ENCODE measurements at places on chromosomes 12 and 14.
A peak's percentile ranks its signal among the peaks of the same experiment; 100 is the strongest.

DNA sequence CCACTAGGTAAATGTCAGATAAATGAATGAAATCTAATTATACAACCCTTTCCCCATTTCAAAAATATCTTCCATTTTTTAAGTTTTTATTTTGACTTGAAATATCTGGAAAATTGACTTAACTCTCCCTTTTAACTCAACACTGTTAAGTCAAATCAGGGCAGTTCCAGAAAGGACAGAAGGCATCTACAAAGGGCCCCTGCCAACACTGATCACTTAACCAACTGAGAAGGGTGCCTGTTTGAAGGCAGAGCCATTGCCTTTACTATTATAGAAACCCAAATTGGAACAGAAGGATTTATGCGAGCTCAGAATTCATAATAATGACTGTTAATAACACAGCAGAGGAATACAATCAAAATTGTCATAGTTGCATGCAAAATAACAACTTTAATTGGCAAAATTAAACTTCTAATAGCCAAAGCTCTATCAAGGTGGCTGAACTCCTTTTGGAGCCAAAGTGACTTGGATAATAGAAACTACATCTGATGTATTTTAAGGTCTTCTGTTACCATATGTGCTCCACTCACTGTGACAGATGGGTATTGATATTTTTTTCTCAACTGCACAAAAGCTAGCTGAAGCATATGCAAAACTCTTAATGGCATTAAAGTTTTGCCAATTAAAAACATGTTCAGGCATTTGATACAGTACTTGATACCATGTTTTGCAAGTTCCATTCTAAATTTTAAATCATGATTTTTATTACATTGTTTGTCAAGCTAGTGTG lies 383.8 kb downstream of the NOVA1 start:
- DNase-seq = no peak

- no peak for DNase-seq
Observed at GRCh38 chr12:20548611-20549010, 146.5 kb upstream of the SLCO1C1 start.

DNA sequence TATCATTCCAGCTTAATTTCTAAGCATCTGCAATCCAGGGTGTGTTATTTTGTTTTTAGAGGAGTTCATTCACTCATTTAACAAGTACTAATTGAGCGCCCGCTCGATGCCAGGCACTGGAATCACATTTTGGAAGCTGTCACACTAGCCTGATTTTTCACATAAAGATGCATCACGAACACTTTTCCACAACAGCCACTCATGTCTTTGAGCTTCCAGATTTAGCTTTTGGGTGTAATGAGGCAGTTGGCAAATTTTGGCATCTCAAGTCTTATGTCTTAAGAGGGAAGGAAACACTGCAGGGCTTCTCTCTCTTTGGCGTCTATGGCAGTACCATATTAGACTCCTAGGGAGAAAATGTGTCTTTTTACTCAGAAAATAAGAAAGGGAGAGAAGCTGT lies 14.0 kb downstream of the NRXN3 start:
- no peak for DNase-seq

GRCh38 chr12:57319678-57320469 lies 68.9 kb upstream of the STAC3 start:
- DNase-seq = no peak

DNA sequence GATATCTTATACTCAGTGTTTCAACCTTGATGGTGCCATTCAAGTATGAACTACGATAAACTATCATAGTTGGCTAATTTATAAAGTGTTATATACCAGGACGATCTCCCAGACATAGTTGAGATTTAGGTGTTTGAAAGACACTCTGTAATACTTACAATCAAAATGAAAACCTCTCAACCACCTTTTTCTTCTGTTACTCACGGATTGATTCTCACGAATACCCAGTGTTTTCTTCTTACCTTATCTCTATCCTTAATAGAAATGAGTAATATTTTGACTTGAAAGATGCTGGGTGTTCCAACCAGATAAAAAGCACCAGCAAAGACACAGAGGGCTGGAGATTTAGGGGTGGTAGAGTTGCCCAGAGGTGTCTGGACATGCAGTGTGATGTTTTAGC lies 169.9 kb downstream of the PTCSC3 start:
- no peak for DNase-seq

- DNase-seq = peak; percentile 59
Observed at GRCh38 chr14:89365061-89365801, 51.8 kb downstream of the FOXN3 start.

DNA sequence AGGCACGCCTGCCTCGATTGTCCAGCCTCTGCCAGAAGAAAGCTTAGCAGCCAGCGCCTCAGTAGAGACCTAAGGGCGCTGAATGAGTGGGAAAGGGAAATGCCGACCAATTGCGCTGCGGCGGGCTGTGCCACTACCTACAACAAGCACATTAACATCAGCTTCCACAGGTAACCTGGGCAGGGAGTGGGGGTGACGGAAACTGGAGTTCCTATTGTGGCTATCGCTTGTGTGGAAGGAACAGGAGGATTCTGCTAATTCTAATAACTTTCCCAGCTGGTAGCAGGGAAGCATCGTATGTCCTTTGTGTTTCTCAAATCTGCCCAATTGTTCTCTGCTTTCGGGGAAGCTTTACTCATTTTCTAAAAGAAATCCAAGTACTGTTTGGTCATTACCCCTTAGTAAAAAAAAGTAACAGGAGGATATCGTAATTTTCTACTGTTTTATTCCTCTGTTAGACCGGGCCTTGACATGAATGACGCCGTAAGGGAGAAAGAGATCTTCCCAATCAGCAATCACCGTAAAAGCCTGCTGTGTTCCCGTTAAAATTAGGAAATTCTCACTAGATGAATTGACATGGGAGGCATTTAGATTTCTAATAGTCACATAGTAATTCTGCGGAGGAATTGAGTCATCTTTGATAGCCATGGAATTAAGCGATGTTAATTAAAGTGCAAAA lies 449 bp downstream of the THAP2 start:
- DNase-seq = no peak

- no peak for DNase-seq
Observed at GRCh38 chr14:57089901-57090300, 178.8 kb downstream of the EXOC5 start.

GRCh38 chr14:103727313-103727980 lies 11.8 kb downstream of the ZFYVE21 start:
- no peak for DNase-seq

DNA sequence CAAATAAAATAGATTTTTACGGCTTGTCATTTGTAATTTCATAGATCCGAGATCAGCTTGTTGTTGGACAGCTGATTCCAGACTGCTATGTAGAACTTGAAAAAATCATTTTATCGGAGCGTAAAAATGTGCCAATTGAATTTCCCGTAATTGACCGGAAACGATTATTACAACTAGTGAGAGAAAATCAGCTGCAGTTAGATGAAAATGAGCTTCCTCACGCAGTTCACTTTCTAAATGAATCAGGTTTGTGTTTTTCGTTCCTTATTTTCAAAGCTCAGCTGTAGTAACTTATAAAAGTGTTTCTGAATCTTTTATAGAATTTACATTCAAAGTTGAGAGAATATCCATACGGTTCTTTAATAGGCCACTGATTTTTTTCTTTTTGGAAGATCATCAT lies 89.1 kb downstream of the LRRK2 start:
- DNase-seq = no peak

DNA sequence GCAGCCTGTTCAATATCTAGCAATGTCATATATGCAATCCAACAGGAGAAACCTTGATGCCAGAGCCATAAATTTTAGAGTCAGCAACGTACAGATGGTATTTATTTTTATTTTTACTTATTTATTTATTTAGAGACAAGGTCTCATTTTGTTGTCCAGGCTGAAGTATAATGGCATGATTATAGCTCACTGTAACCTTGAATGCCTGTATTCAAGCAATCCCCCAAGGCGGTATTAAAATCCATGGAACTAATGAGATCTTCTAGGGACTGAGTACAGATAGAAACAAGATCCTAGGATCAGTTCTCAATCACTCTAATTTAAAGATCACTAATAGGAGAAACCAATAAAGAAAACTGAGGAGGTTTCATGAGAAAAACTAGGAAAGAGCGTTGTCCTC lies 89.3 kb downstream of the SLCO1B1 start:
- no peak for DNase-seq

- DNase-seq = no peak
Observed at GRCh38 chr14:51395361-51395849, 155.4 kb downstream of the TMX1 start.

DNA sequence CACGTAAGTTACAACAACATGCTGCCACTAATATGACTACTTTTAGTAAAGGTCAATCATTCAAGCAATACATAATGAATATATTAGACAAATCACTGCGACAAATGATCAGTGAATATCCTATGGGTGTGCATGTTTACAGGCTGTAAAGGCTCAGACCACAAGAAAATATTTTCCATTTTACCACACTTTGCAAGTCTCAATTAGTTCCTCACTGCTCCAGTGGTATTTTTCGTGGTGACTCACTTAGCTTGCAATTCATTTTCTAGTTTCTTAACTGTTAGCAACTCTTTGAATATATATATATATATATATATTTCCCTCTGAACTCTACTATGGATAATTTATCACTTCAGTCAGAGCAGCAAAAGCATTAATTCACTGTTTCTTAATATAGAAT lies 96.9 kb downstream of the EML5 start:
- no peak for DNase-seq

DNA sequence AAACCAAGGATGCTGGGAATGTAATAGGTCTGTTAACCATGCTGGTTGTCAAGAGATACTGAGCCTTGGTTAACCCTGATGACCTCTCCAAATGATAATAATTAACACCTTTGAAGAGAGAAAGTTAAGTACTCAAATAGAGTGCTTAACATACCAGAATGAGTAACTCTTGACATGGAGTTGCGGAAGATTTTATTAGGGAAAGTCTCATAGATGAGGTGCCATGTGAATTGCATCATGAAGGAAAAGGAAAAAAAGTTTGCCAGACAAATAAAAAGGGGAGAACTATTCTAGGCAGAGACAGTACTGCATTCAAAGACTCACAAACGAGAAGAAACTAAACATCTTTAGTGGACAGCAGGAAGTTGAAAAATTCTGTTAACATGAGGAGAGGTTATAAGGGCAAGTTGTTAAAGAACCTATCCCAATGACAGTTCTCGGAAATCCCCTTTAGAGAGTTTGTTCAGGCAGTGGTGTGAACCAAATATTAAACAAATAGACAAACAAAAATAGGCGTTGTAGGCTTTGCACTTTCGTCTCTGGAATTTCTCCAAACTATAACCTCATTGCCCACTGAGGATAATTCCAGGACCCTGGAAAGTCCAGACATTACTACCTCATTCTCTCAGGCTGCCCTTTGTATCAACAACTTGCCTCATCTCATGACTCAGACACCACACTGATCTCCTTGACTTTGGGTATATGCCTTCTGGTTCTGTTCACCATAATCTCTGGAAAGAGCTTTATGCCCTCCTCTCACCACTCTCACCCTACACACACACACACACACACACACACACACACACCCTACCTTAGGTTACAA lies 435.0 kb downstream of the GXYLT1 start:
- no peak for DNase-seq

DNA sequence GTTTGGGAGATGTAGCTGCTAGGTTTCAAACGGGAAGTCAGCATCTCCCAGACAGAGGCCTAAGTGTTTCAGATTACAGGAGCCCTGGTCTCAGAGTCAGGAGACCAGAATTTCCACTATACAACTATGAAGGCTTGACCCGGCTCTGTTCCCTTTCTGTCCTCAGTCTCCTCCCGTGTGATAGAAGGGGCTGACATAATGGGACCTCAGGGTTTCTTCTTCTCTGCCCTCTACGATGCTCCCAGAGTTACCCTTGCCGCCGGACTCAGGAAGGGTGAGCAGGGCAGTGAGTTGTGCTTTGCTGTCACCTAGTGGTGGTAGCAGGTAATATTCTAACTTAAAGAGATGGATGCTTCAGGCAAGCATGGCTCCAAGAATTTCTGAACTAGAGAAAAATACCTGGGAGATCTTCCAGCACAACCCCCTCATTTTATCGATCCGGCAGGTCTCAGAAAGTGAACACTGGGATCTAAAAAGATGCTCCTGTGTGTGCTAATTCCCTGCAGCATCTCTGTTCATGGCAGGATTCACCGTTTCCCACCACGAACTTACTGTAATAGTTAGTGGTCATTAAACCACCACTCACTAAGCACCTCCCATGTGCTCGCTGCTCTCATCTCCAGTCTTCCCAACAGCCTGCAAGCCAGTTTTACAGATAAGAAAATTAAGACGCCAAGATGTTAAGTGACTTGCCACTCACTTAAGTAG lies 84.4 kb downstream of the VWF start:
- DNase-seq = peak; percentile 20

GRCh38 chr12:59827767-59828166 lies 231.9 kb downstream of the SLC16A7 start:
- DNase-seq = no peak

DNA sequence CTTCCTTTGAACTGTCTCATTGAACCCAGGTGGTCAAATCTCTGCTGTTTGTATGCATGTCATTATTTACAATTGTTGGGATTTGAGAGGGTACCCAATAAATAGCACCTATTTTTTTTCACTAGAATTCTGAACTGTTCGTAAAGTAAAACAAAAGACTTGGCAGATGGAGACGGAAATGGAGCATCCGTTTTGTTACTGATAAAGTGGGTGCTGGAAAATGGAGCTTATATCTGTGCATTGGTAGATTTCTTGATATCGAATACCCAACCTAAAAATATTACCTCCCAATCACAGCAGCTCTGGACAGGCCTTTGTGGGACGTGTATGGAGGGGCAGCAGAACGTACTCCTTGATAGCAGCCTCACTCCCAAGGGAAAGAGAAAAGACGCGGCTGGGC lies 224.4 kb downstream of the C12orf75 start:
- DNase-seq = no peak

DNA sequence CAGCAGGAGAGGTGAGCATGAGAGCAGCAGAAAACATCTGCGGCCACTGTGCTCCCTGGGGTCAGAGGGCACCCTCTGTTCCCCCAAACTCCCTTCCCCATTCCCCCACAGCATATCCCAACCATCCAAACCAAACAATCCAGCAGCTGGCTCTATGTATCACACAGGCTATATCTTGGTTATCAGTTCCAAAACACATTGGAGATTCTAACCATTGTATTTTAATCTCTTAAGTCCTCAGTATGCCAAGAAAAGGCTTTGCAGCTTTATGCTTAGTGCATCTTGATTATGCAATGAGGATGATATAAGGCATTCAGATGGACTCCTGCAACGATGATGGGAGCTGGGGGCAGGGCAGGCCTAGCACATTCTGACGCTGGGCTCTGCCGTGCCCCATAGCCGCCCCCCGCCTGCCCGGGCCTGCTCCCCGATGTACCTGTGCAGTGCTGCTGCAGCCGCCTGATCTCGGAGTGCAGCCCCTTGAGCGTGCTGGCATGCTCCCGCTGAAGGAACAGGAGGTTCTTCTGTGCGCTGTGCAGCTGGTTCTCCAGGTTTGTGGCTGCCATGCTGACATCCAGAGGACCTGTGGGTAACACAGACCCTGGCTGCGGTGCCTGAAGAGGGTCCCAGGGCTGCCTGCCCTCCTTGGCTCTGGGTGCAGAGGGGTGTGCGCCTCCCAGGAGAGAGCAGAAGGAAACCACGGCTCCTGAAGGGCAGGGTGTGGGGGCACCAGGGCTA lies 29.6 kb downstream of the CCDC92 start:
- no peak for DNase-seq

GRCh38 chr12:128966203-128966810 lies 113.0 kb downstream of the GLT1D1 start:
- no peak for DNase-seq

GRCh38 chr12:108235197-108235984 lies 103.7 kb downstream of the CMKLR1 start:
- no peak for DNase-seq
